Naive thymus-derived CD8-positive, alpha-beta T cell (primary cell): ENCODE measurements at places on chromosomes 2 and 18.

- H3K4me1 ChIP-seq: no peaks in the 10 kb centered on the region
- no peaks in the 10 kb centered on the region for H3K27me3 ChIP-seq
- DNase-seq: no peak
- H3K36me3 ChIP-seq: no peaks in the 10 kb centered on the region
- H3K27ac ChIP-seq: no peak overlapping the region
Measured at GRCh38 chr18:44128365-44128764, 552.3 kb upstream of the SETBP1 start.

DNA sequence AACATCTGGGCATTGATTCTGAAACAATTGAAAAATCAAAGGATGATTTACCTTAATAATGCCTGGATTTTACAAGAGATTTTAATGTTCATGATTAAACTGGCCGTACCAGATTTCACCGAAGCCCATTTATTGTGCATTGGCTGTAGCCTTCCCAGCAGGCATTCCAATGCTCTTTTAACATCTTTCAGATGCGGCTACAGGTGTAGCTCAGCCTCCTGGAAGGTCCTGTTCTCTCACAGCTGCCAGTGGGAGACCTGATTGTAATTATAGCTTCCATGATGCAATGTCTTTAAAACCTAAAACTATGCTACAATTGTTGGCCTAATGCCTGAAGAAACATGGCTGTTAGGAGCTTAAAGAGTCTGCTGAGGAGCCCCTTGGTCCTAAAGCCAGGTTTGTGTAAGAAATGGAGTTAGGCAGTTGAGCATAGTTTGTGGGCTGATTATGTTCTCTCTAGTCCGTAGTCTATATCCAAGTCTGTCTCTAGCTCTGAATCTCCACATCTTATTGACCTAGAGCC lies 147.4 kb downstream of the CERS6 start:
- H3K4me3 ChIP-seq: no peak overlapping the region
- H3K27me3 ChIP-seq: no peaks in the 10 kb centered on the region
- peaks cover 35% of the 10 kb centered on the region for H3K36me3 ChIP-seq
- no peak for DNase-seq
- peaks cover 21% of the 10 kb centered on the region for H3K4me1 ChIP-seq

GRCh38 chr18:76437910-76438309 lies 57.1 kb downstream of the ZNF516 start:
- peaks cover 68% of the 10 kb centered on the region for H3K36me3 ChIP-seq
- H3K4me3 ChIP-seq: no peak overlapping the region
- no peaks in the 10 kb centered on the region for H3K27me3 ChIP-seq
- H3K27ac ChIP-seq: no peak overlapping the region
- no peak for DNase-seq

DNA sequence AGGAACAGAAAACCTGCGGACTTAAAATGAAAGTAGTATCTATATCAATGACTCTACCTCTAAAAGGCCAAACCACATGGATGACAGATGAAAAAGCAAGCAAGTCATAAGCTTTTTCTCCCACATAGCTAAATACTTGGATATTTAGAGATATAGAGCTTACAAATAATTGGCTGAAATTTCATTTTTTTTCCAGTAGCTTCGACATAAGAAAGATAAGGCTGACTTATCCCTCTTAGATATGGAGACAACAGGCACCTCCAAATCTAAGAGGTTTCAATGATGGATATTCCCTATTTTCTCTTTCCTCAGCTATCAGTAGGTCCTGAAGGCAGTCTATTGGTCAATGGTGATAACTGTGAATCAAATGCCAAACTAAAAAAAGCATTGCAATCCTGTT lies 460.3 kb downstream of the MEIS1 start:
- H3K36me3 ChIP-seq: no peaks in the 10 kb centered on the region
- DNase-seq: no peak
- no peak overlapping the region for H3K4me3 ChIP-seq

GRCh38 chr18:14945286-14945685 lies 197.3 kb downstream of the ANKRD30B start:
- H3K4me1 ChIP-seq: no peaks in the 10 kb centered on the region
- H3K27ac ChIP-seq: no peak overlapping the region
- no peaks in the 10 kb centered on the region for H3K27me3 ChIP-seq
